ENCODE measurements at places on chromosomes 12 and 14.
A peak's percentile ranks its signal among the peaks of the same experiment; 100 is the strongest.

- no peak for DNase-seq
Observed at GRCh38 chr12:116964054-116965050, 53.6 kb downstream of the FBXW8 start.

DNA sequence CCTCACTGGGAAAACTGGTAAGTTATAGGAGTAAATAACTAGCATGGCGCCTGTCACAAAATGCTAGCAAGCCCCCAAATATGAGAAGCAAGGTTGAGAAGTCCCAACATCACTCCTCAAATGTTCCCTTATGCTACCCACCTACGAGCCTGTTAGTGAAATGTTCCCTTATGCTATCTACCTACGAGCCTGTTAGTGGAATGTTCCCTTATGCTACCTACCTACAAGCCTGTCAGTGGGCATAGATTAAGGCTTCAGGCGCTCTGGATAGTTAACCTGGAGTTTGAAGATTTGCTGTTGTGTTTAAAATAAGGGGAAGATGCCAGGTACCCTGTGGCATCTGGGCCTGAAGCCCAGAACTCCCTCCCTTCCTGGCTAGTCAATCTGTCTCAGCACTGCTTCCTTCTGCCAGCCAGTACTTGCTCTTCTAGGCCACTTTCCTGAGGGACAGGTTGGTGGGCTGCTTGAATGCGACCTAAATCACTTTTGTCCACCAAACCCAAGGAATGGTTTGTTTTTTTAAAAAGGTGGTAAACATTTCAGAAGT is 67.1 kb upstream of the SINHCAF start:
- DNase-seq, result no peak

DNA sequence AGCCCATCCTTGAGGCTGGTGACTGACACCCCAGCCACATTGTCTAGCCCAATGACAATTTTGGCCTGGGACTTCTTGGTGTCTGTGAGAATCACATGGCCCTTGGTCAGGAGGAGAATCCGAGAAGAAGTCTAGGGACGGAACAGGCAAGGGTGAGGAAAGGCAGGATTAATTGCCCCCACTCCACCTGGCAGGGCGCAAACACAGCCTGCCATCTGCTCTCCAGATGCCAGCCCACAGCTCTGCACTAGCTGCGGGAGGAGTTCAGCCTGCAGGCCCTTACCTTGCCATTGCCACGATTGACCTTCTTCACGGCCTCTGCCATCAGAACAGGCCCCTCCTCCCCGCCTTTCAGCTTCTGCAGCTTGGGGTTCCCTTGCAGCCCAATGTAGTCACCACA is 13.1 kb upstream of the TAC3 start:
- DNase-seq, result no peak

DNA sequence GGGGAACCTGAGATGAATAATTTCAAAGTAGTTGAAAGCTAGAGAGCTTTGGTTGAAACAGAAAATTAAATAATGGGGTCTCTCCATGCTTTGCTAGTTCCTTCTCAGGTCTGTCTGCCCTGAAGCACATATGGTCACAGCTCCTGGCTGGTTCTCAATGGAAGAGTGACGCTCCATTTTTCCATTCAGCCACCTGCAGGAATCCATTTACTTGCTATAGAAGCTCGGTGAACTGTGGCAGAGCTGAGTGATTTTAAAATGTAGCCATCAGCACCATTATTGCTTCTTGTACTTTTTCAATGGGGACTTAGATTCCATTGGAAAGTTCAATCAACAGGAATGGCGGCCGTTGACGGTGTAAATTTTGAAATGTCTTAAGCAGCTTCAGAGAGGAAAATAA is 525.2 kb downstream of the GLT1D1 start:
- DNase-seq, result no peak

GRCh38 chr14:41608681-41609390 is 2.2 kb downstream of the LRFN5 start:
- DNase-seq, result no peak

- no peak for DNase-seq
Observed at GRCh38 chr14:61997161-61997560, 234.9 kb downstream of the SNAPC1 start.

GRCh38 chr12:14836336-14837210 is 6.8 kb downstream of the ART4 start:
- no peak for DNase-seq

DNA sequence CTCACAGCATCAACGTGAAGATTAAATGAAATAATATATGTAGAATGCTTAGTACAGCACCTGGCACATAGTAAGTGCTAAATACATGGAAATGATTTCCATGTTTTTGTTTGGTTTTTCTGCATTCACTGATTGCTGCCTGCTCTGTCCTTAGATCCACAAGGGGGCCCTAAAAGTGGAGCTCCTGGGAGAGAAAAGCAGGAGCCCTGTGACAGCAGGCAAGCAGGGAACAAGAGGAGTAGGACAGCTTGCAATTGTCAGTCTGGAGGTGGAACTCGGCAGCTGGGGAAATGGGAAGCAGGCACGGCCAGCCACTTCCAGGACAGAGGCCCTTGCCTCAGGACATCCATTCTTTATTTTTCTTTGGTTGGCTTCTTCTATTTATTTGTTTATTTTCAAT is 292.9 kb downstream of the BMP4 start:
- peak; percentile 1 for DNase-seq

DNA sequence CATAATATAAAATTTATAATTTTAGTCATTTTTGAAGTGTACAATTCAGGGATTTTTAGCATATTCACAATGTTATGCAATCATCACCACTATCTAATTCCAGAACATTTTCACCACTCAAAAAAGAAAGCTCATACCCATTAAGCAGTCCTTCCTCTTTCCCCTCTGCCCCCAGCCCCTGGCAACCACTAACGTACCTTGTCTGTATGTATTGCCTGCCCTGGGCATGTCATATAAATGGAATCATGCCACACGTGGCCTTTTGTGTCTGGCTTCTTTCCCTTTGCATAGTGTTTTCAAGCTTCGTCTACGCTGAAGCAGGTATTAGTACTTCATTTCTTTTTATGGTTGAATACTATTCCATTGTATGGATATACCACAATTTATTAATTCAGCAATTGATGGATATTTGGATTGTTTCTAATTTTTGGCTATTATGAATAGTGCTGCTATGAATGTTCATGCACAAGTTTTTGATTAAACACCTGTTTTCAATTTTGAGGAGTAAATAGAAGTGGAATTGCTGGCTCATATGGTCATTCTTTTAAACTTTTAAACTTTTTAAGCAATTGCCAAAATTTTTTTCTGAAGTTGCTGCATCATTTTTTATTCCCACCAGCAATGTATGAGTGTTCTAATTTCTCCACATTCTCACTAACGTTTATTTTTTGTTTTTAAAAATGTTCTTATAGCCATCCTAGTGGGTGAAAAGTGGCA is 1.6 kb upstream of the SSTR1 start:
- DNase-seq, result no peak

GRCh38 chr14:99707921-99708320 is 23.8 kb downstream of the CYP46A1 start:
- no peak for DNase-seq

DNA sequence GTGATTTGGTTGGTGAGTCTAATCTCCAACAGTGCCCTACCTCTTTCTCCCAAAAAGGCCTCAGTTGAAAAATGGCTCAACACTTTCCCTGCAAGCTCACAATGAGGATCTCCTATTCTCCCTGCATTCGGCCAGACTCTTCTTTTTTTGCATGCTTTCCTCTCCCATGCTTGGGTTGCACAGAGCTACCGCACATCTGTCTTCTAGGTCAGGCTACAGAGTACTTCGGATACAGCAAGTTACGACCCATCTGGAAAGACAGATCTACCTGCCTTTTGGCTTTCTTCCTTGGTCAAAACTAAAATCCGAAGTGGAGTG is 305 bp upstream of the SLC16A7 start:
- DNase-seq, result peak; percentile 31

DNA sequence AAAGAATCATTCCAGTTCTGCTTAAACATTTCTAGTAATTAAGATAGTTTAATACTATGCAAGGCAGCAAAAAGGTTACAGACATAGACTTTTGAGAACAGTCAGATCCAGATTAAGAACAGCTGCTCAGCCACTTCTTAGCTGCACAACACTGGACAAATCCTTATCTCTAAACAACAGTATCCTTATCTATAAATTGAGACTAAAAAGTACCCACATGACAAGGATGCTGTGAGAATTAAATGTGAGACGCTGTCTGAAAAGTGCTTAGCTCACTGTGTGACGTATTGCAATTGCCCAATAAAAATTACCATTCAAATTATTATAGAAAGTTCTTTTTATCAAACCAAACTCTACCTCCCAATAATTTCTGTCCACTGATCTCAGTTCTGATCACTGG is 35.5 kb downstream of the BORCS5 start:
- no peak for DNase-seq

- DNase-seq, result no peak
Observed at GRCh38 chr12:66115071-66115600, 15.4 kb downstream of the LLPH start.

DNA sequence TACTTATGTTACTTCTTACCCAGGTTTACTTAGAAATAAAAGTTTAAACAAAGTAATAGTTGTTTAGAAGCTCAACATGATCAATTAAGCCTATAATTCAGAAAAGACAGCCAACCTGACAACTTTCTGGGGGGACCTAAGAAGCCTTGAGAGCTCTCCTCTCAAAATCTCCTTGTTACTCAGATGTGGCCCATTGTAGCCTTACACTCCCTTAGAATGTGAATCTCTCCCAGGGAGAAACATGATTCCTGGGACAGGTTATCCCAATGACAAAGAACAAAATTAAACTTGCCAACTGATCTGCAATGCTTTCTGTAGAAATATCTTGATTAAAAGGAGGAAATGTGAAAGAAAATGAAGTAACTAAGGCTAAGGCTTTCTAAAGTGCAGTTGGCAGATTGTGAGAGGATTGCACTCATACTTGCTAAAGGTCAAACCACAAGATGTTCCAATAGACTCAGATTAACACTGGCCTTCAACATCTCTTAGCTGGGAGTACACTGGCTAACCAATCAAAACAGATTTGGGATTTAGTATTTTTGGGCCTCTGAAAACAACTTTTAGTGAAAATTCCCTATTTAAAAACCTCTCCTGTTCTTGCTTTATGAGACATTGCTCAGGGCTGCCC is 72.3 kb upstream of the TMX1 start:
- no peak for DNase-seq

DNA sequence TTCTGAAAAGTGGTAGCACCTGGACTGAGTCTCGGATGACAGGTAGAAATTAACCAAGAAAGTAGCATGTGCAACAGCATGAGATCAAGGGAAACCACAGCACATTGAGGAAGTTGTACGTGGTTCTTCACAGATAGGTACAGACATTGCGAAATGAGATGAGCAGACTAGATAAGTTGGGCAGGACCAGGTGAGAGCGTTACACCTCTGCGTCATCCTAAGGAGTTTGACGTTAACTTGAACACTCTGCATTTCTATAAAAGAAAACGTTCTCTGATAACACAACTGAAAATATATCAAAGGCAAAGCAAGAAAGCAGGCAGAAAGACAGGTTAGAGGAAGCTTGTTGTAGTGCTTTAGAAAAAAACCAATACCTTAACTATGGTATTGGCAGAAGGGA is 98.5 kb upstream of the RASSF8 start:
- no peak for DNase-seq

DNA sequence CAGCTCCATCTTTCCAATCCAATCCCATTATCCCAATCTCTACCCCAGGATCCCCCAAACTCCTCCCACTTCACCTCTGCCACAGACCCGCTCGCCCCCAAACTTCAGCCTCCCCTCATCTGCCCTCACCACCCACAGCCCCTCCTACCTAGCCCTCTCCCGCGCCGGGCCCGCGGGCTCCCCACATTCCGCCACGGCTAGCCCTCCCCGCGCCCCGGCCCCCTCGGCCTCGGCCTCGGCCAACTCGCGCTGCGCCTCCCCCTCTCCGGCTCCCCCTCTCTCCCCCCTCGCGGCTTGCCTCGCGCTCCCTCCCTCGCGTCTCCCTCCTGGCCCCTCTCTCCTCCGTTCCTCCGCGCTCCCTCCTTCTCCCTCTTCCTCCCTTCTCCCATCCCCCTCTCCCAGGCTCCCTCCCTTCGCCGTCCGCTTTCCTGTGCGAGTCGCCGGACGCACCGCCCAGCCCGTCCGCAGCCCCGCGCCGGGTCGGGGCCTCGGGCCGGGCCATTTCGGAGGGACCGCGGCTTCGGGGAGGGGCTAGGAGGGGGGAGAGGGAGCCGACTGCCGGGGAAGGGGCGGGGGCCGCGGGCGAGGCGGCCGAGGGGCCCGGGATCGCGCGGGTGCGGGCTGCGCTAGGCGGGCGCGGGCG is at the start of gene ATN1:
TSS of gene ATN1 (plus strand) at position 581 of the 643 bp plus-strand sequence. CDS start 6,043 bp downstream, outside the sequence.
- DNase-seq, result no peak

GRCh38 chr14:73785834-73786635 is 65.6 kb upstream of the PTGR2 start:
- DNase-seq, result no peak

GRCh38 chr12:78241446-78241845 is 410.8 kb downstream of the NAV3 start:
- no peak for DNase-seq

GRCh38 chr14:97180304-97181200 is 383.4 kb downstream of the VRK1 start:
- no peak for DNase-seq

DNA sequence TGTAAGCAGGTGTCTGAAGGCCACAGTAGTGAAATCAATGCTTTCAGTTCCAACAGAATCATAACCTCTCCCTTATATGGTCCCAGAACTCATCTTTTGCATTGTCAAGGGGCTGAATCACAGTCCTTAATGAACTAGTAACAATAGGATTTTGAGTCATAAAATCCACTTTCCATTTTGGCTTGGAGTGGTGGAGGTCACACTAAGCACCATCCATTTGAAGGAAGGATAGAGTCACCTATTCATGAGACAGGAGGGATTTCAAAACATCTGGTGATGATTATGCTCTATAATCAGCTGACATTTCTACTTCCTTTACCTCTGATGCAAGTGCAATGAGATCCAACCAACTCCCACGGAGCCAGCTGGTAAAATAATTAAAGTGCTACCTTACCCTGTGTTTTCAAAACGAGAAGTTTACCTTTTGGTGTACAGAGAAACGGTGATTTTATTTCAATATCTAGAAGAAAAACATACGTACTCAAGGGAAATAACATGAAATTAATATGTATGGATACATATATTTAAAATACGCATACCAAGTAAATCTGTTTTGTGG is 59.1 kb downstream of the TMEM132D start:
- no peak for DNase-seq

- DNase-seq, result no peak
Observed at GRCh38 chr12:110530511-110530910, 28.4 kb downstream of the RAD9B start.

- DNase-seq, result no peak
Observed at GRCh38 chr14:96741151-96741977, 55.8 kb upstream of the VRK1 start.

DNA sequence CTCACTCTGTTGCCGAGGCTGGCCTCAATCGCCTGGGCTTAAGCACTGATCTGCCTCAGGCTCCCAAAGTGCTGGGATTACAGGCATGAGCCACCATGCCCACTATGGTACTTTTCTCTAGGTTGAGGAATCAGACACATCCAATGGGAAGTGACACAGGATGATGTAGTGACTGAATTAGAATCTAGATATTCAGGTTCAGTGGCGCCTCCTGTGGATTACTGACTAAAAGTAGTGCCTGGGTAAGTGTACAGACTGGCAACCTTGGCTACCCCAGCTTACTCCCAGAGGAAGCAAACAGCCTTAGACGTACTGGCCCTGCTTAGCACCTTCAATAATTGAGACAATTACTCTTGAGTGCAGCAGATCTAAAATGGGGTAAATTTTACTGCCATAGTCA is 22.8 kb downstream of the GALNT8 start:
- no peak for DNase-seq

GRCh38 chr12:86735851-86736250 is 479.7 kb upstream of the MGAT4C start:
- no peak for DNase-seq
